ENCODE measurements at places on chromosomes 1 and 21.

- DNase-seq = peak; percentile 15
These were observed 276.1 kb downstream of the RPS6KC1 start for GRCh38 chr1:213327017-213327667.

- peak; percentile 71 for DNase-seq
These were observed 6.6 kb downstream of the GOLT1A start for GRCh38 chr1:204207136-204207616.

- DNase-seq = no peak
These were observed 6.9 kb downstream of the PEX19 start for GRCh38 chr1:160277987-160278386.

DNA sequence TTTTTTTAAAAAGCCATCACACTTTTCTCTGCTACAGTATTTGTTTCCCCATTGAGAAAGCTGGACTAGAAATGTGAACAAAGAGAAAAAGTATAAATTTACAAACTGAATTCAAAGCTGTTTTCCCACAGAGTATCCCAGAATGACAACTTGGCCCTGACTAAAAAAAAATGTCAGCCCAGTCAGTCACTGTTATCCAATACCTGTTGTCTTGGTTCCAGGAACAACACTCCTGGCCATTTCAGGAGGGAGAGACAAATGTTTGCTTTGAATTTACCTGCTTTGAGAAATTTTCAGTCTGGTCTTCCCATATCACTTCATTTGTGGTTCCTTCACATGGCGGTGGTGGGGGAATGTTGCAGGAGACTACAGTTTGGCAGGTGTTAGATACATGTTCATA, 46.2 kb downstream of the COLGALT2 start:
- no peak for DNase-seq

GRCh38 chr1:92273039-92273438, 25.7 kb downstream of the GLMN start:
- DNase-seq = no peak

DNA sequence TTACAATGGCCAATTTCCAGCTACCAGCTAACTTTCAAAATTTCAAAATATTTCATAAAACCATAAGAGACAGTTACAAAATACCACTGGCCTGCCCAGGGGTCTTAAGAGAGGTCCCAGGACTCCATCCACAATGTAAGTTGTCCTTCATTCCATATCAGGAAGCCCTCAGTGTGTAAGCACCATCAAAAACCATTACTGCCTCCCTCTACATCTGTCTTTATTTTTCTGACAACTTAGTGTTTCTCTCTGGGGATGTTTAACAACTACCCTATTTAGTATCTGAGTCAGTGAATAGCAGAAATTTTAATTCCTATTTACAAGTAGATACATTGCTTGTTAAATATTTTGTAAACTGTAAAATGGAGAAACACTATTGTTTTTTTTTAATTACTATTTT, 339.3 kb upstream of the ADAMTS5 start:
- no peak for DNase-seq

DNA sequence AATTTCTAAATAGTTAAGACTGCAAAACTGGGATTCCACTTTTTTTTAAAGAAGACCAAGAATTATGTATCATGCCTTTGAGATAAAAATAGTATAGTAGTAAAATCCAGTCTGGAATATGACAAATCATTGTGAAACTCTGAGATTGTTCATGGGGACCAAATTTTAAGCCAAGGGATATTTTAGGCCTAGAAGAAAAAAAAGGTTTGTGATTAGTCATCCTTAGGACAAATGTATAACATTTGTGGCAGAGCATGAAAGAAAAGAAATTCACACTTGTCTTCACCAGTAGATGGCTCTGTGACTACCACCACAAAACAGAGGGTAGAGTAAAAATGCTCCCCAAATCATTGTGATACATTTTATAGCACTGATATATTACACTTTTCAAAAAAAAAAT, 226.1 kb downstream of the KCTD3 start:
- DNase-seq = no peak

- peak; percentile 68 for DNase-seq
These were observed 50.7 kb downstream of the JAK1 start for GRCh38 chr1:64915381-64916274.

DNA sequence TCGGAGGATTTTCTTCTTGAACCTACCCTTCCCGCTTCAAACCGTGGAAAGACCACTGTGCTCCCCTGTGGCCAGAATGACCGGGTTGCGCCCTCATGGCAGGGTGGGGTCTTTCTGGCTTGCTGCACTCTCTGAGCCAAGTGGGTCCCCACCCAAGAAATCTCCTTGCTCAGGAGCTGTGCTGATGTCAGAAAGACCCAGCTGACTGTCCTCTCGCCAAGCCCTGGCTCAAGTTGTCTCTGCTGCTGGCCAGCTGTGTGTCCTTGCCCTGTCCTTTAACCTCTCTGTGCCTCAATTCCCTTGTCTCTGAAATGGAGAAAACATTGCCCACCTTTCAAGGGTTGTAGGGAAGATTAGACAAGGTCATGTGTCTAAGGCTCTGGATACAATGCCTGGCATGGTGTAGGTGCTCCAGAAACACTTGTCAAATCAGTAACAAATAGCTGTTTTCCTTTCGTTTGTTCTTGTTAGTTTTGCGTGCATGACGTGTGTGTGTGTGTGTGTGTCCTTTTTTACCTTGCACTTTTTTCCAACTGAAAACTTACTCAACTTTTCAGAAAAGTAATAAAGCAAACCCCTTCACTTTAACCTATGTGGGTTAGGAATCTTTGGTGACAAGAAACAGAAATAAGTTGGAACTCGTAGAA, 41.1 kb upstream of the RPL11 start:
- no peak for DNase-seq

GRCh38 chr1:97192872-97193572, 471.4 kb downstream of the PTBP2 start:
- no peak for DNase-seq

DNA sequence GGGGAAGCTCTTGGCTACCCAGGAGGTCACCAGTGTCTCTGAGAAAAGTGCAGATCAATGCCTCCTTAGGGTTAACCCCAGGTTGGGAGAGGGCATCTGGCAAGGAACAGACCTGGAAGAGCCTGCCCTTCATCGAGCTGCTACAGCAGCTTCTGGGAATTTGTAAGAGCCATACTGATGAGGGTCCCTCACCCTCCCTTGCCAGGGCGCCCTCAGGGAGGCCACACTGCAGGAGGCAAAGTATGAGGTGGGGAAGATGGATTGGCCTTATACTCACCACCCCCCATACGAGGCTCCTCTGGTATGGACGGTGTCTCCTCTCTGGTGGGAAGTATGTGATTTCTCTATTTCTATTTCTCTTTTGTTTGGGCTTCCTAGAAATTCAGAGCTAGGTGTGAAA, 13.2 kb downstream of the IGSF3 start:
- DNase-seq = no peak

DNA sequence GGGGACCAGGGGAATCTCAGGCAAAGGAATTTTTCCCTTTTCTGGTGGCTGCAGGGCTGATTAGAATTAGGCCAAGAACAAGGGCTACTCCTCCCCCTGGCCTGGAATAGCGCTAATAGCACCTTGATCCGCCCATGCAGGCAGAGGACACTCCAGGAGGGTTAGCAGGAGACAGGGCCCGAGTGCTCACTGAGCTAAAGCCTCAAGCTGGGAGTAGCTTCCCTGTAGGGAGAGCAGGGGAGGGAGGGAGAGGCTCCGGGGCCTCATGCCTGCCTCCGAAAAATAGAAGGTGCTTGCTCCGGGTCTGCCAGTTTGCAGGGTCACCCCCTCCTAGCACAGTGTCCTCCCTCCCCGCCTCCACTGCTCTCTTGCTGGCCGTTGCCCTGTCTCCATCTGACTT, 3.8 kb downstream of the PTPN7 start:
- no peak for DNase-seq

DNA sequence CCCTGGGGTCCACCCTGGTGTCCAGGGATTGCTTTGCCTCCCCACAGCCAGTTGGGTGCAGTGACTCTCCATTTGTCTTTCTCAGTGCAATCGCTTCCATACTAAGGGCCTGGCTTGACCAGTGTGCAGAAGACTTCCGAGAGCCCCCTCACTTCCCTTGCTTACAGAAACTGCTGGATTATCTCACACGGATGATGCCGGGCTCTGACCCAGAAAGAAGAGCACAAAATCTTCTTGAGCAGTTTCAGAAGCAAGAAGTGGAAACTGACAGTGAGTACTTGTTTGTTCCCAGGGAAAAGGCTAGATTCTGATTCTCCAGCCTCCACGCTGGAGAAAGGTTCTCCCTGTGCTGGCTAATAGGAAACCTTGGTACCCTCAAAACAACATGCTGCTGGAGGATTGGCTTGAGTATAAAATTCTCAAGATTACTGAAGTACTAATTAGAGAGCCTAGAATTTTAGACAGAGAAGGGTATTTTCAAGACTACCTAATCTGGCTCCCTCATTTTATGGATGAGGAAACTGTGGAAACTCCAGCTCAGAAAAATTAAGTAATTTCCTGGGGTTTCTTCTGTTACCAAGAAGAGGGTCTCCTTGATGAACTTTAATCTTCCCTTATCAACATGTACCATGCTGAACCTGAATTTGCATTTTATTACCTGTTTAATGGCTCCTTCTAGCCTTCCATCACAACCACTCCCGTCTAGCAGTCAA, 75.8 kb downstream of the RGL1 start:
- DNase-seq = no peak

- DNase-seq = no peak
These were observed 447.9 kb downstream of the PLA2G4A start for GRCh38 chr1:187276677-187277076.

DNA sequence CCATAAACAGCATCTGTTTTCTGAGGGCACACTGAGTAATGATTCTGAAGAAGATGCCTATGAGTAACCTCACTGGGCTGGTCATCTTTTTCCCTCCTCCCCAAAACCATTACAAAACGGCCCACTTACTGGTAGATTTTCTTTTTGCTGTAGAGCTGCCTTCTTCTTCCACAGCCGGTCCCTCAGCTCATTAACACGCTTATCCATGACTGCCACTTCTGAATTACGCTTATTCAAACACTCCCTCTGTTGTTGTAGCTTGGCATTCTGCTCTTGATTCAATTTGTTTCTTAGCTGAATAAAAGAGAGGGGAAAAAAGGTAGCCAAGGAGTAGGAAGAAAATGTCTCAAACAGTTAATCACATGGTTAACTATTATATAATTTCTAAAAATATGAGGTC, 43.1 kb downstream of the TP53BP2 start:
- DNase-seq = no peak

DNA sequence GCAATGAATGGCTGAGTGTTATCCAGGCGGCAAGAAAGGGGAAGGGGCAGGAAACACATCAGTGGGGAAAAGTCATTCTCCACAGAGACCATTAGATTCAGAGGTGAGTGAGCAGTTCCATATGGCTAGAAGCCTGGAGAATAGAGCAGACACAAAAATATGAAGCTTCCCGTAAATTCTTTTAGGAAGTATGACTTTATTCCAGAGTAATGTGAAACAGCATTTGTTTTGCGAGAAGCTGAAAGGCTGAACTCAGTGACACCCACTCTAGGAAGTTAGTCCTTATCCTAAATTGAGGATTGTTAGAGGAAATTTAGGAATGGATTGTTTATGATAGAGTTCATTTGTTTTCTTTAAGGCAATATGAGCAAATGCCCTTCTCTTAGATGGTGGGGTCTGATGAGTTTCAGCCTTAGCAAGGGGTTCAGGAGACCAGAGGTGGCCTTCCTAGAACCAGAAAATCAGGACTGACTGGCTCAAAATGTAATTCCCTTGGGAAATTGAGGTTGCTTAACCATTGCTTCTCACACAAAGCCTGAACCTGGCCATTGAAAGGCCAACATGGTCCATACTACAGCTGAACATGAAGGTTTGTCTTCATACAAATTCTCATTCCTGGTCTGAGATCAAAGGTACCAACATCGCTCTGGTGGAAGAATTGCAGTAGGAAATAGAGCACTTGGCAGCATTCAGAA, 167.5 kb downstream of the TPR start:
- DNase-seq = no peak

GRCh38 chr1:30374400-30375070, 348.9 kb downstream of the MATN1 start:
- no peak for DNase-seq

- peak; percentile 46 for DNase-seq
These were observed 107.8 kb downstream of the SIK1 start for GRCh38 chr21:43318841-43319781.

- DNase-seq = no peak
These were observed 92.5 kb upstream of the KRTAP19-8 start for GRCh38 chr21:31130821-31131220.

DNA sequence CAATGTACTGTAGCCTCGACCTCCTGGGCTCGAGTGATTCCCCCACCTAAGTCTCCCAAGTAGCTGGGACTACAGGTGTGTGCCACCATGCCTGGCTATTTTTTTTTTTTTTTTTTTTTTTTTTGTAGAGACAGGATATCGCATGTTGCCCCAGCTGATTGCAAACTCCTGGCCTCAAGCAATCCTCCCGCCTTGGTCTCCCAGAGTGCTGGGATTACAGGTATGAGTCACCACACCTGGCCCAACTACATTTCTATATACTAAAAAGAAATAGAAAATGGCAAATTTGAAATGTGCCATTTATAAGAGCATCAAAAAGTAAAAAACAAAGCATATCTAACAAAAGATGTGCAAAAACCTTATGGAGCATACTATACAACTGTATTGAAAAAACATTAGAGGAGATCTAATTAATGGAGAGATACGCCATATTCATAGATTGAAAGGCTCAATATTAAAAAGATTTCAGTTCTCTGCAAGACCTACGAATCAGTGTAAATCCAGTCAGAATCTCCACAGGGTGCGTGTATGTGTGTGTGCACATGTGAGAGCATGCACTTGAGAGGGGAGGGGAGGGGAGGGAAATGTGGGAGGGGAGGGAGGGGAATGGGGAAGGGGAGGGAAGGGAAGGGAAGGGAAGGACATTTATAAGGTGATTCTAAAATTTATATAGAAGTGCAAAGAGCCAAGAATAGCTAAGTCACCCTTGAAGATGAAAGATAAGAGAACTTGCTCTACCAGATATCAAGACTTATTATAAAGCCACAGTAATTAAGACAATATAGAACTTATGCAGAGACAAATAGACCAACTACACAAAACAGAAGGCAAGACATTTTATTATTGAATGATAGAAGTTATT, 15.5 kb upstream of the PADI4 start:
- no peak for DNase-seq

- no peak for DNase-seq
These were observed 853 bp downstream of the USP16 start for GRCh38 chr21:29025328-29025713.

DNA sequence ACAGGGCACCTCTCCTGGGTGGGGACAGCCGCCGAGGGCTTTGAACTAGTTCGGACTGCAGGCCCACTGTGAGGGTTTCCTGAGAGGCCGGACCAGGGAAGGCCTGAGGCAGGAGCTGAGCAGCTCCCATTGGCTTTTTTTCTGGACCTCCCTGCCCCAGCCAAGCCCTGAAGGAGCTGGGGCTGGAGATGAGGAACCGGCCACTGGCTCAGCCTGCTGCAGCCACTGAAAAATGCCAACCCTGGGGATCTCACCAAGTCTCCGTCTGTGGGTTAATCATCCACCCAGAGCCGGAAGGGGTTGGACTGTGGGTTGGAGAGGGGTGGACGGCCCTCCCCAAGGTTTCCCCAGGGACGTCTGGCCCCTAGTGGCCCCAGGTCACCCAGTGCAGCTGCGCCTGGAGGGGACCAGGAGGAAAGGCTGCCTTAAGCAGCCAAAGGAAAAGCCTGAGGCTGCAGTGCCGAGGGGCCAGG, 2.5 kb downstream of the VWA1 start:
- DNase-seq = peak; percentile 73

Measured in transverse colon (tissue), 4 donors.